Right lobe of liver (tissue), 6 donors: ENCODE measurements at places on chromosomes 2 and 18. TPM values are rescaled to one million over a fixed set of nuclear protein-coding genes. Genes with fewer than 3 reads are reported as not detected.

DNA sequence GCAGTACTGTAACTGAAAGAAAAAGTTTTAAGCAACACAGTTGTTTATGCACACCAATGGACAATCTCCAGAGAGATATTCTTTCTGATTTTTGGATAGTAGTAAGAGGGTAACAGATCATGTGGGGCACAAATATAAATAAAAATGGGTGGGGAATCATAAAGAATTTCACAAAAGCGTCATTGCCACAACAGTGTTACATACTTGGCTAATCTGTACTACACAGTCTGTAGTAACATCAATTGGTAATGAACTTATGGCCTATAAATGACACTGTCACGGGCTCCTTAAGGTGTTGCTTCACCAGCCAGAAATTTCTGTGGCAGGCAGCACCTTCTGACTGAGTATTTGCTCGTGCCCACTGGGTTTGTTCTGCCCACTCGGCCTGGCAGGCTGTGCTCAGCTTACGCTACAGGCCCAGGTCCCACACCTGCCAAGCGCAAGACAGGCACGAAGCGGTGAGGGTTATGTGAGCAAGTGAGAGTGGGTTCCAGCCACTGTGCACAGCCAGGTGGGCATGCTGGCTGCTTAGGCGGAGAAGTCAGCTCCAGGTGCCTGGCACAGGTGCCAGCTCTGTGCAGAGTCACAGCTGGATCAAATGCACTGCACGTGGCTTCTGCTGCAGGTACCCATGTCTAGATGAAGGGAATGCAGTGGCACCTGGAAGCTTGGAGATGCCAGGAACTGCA is 532.5 kb upstream of the SLC39A10 start:
- no peak for DNase-seq

DNA sequence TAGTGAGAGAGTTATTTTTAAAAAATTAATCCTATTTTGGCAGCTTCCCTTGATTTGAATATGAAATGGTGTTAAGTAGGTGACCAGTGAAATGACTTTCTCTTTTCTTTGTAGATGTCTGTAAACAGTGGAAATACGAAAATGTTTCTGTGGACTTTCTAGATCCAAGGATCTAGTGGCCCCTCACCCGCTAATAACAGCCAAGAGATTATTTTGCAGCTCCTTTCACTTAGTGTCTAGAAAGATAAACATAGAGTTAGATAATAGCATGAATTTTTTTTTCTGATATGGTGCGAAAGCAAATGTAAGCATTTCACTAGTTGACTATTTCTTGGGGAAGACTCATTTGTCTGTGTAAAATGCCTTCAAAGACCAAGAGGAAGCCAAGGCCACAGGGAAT is 57.7 kb downstream of the ARHGAP15 start:
- no peak for DNase-seq

DNA sequence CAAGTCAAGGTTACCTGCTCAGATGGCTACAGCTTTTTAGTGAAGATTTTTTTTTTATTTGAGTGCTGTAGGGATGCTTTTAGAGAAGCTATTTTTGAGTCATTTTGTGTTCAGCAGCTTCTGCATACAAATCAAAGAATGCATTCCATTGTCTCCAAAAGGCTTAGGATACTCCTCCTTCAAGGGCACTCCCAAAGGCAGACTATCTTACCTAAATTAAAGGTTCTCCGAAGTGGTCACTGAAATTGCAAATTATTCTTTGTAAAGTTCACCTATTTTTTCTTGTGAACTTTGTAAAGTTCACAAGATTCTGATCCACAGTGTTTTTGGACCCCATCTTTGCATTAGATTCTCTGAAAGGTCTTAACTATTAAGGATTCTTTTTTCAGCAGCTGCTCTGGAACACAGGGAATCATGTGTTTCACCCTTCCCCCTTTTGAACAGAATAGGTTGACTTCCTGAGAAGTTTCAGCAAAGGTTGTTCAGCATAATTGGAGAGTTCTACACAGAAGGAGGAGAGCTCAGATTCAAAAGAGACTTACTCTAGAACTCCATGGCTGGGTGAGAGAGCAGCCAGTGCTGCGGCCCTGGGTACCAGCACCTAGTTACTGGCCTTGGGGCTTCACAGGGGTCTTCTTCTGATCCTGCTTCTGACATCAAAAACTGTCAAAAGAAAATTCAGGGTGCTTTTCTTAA is 14.5 kb downstream of the CLIP4 start:
- no peak for DNase-seq

DNA sequence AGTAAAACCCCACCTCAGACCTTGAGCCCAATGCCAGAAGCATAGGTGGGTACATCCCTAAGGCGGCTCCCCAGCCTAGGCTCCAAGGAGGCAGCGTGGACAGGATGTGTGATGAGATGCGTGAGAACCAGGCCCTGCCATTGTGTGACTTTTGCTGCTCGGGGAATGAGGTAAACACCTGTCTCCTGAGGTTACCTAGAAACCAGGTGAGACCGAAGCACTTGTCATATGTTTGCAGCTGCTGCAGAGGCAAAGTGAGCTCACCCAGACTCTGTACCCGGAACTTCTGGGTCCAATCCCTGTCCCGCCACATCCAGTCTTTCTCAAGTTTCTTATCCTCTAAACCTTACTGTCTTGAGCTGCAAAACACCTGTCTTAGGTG is 3.4 kb downstream of the FBLN7 start:
- DNase-seq, result no peak

The CHST9 gene
- 20.9 TPM for total RNA-seq

The CPLX4 gene
- total RNA-seq, result not detected
